Cortex of kidney (tissue), 1 donor: ENCODE measurements at places on chromosomes 5 and 9.

- DNase-seq = no peak
Measured at GRCh38 chr5:42583322-42583721, 160.1 kb downstream of the GHR start.

DNA sequence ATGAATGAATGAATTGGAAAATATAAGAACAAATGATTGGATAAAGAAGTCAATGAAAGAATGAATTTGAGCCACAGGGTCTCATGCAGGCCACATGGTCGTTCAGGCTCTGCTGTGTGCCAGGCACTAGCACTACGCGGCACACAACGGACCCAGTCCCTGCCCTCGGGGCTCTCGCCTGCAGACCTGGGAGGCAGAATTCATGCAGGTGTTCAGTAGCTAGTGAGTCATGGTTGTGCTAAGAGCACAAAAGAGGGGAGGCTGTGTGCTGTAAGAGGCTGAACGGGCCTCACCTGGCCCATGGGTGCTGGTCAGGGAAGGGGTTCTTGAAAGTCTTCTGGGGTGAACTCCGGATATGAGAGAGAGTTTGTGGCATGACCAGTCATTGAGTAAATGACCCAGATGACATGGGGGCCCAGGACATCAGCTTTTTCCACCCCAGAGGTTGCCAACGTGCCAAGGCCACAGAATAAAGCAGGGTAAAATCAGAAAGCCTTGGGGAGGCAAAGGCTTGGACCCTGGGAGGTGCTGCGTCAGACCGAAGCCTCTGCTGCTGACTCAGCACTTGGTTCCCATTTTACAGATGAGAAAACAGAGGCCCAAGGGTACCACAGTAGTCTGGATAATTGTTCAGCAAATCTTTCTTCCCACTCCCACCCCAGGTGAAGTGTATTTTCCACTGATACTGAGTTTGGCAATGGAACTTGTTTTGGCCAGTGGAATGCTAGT, 264.3 kb upstream of the MVB12B start:
- no peak for DNase-seq

DNA sequence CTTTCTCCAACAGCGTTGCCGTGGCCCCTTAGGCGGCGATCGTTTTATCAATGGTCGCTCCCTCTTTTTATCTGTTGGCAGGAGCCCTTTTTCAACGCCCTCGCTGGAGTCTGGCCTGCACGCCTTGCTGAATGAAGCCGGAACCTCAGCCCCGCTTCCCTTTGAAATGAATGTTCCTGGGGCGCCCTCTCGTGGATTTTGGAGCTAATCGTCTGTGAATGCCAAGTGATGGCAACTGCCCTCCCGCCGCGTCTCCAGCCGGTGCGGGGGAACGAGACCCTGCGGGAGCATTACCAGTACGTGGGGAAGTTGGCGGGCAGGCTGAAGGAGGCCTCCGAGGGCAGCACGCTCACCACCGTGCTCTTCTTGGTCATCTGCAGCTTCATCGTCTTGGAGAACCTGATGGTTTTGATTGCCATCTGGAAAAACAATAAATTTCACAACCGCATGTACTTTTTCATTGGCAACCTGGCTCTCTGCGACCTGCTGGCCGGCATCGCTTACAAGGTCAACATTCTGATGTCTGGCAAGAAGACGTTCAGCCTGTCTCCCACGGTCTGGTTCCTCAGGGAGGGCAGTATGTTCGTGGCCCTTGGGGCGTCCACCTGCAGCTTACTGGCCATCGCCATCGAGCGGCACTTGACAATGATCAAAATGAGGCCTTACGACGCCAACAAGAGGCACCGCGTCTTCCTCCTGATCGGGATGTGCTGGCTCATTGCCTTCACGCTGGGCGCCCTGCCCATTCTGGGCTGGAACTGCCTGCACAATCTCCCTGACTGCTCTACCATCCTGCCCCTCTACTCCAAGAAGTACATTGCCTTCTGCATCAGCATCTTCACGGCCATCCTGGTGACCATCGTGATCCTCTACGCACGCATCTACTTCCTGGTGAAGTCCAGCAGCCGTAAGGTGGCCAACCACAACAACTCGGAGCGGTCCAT, 10.0 kb downstream of the S1PR3 start:
- no peak for DNase-seq

GRCh38 chr5:93705896-93706295, 35.5 kb downstream of the POU5F2 start:
- no peak for DNase-seq

GRCh38 chr9:5352637-5353248, 13.1 kb upstream of the RLN1 start:
- no peak for DNase-seq

DNA sequence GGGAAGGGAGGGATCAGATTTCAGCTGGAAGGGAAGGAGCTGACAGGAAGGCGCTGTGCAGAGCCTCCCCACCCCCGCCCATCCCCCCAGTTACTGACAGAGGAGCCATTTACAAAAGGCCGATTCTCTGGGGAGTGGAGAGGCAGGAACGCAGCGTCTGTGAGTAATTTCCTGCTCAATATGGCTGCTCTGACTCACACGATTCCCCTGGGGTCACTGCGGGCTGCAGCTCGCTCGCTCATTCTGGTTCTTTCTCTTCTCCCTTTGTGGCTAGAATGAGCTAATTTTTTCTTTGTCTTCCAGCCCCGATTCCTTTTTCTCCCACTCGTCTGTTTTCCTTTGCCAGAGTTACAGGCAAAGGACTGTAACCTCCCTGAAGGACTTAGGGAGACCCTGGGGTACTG, 28.8 kb downstream of the PTPA start:
- DNase-seq = no peak

GRCh38 chr5:116765441-116765840, 190.8 kb upstream of the SEMA6A start:
- no peak for DNase-seq

DNA sequence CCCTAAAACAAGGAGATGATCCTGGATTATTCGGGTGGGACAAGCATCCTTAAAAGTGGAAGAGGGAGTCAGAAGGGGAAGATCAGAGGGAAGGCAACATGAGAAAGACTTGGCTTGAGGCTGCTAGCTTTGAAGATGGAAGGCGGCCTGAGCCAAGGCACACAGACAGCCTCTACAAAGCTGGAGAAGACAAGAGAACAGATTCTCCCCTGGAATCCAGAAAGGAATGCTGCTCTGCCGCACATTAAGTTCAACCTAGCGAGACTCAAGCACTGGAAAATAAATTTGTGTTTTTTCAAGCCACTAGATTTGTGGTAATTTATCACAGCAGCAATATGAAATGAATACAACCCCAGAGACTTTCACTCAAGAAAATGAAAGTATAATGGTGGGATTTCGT, 17.9 kb downstream of the SLC36A3 start:
- no peak for DNase-seq

- DNase-seq = no peak
Measured at GRCh38 chr5:33282157-33282556, 158.6 kb upstream of the TARS1 start.

GRCh38 chr5:14171621-14172020, 28.5 kb downstream of the TRIO start:
- no peak for DNase-seq

- no peak for DNase-seq
Measured at GRCh38 chr5:132953710-132954109, 9.7 kb downstream of the AFF4 start.

DNA sequence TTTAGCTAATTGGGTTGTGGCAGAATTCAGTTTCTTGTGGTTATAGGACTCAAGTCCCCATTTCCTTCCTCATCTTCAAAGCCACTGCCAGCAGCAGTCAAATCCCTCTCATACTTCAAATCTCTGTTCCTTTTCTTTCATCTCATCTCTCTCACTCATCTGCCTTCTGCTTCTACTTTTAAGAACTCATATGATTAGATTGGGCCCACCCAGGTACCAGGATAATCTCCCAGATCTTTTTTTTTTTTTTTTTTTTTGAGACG, 8.0 kb upstream of the REEP5 start:
- no peak for DNase-seq

DNA sequence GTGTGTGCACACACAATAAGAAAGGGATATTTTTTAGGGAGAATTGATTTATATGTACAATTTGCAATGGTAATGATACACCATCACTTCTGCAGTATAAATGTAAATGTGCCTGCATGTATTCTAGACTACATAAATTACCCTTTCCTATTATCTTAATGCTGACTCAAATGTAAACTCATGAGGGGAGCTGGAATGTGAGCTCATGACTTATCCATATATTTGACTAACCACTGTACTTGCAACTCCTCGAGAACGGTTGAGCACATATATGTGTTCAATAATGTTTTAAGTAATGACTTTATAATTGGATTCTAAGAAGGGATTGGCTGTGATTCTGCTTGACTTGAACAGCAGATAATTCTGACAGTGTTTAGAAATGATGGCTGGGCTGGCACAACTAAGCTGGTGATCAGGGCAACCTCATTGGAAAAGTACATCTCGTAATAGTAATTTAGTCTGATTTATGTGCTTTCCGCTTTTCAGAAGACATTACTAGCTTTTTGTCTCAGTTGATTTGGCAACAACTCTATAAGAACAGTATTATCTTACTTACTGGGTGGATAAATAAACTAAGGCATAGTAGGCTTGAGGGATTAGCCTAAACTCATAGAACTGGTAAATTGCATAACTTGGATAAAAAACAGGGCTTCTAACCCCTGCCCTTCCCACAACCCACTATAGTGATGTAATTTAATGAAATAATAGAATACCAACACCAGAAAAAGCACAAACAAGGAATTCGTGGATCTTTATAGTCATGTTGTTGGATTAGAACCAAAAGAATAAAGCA, 130.2 kb upstream of the SPEF2 start:
- no peak for DNase-seq

DNA sequence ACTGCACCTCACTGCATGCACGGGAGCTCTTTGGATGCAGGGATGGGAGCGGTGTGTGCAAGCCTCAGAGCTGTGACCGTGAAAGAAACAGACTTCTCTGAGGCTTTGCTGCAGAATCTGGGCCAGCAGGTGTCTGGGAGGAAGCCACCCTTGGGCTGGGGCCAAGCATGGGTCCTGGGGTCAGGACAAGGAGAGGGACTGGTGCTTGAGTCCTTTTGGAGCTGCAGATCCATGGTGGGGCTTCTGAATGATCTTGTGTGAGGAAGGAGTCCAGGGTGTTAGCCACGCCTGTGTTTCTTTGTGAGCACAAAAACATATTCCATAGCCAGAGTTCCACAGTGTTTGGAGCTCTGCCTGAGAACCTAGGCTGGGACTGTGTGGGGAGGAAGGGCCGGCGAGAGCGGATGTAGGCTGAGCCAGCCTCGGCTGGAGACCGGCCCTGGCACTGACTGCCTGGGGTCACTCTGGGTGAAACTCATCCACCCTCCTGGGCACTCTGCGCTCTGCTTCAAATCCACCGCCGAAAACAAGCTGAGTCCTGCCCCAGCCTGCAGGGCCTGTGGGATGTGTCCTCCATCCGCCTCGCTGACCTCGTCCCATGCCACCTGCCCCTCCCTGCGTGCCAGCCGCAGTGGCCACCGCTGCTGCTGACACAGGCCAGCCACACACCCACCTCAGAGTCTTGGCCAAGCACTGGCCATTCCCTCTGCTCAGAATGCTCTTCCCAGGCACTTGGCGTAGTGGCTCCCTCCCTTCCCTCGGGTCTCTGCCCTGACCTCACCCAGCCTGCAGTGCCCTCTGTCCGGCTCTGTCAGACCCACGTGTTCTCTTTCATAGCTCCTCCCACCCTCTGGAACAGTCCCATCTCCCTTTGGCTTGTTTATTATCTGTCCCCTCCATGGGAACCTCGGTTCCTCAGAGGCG, 26.7 kb downstream of the ERGIC1 start:
- no peak for DNase-seq

DNA sequence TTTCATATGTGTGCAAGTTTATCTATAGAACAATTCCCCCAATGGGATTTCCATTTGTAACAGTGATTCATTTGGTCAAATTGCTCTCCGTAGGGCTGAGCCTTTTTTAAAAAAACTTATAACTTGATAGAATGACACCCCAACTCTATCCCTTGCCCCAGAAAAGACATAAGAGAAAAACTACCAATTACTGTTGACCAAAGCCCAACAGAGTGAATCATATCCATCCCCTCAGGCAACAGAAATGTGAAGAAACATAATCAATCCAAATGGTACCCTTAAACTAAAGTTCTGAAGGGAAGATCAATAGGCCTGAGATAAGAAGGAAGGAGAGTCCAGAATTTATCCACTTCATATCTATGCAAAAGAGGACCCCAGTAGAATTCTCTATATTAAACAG, 17.8 kb downstream of the TICAM2 start:
- no peak for DNase-seq

DNA sequence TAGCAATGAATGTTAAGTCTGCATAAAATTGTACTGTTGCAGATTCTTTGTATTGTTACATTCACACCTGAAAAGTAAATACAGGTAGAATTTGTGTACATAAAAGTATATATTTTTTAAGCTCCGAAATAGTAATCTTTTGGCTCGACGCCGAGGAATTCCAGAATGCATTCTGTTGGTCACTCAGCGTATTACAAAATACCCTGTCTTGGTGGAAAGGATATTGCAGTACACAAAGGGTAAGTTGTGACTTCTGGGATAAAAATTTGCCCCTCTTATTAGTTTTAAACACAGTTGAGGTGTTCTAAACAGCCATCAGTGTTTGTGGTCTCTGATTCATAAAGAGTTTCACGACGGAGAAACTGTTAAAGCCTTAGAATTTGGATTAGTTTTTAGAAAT, 257.6 kb downstream of the ARHGEF28 start:
- DNase-seq = no peak

DNA sequence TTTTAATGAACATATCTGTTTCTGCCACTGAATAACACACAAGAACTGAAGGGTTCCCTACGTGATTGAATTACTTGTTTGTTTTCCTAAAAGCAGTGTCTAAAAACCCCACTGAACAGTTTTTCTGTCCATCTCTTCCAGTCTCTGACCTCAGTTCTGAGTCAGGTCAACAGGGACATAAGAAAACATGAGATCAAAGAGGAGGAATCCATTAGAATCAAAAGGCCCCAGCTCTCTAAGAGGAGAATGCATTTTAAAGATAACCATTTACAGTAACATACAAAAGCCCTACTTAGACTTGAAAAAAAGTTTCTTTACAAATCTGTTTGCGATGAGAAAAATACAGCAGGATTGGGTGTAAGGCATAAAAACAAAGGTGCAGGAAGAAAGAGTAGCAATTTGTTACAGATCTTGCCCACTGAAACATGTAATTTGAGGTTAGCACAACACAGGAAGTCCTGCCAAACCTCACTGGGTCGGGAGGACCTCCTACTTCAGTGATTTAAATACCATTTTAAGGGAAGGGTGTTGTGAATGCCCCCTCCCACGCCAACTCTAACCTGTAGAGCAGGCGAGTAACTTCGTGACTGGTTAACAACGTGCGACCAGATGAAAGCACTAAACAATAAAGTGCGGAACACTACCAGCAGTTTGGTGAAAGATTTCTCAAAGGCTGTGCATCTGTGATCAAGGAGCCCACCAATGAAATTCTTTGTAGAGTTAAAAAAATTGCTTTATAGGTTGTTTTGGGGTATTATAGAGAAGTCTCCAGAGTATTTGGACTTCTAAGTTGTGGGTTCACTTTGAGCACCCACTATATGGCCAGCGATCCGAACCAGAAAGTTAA, 1.3 kb downstream of the QSOX2 start:
- DNase-seq = no peak
